ENCODE measurements at places on chromosomes 5 and 9.

DNA sequence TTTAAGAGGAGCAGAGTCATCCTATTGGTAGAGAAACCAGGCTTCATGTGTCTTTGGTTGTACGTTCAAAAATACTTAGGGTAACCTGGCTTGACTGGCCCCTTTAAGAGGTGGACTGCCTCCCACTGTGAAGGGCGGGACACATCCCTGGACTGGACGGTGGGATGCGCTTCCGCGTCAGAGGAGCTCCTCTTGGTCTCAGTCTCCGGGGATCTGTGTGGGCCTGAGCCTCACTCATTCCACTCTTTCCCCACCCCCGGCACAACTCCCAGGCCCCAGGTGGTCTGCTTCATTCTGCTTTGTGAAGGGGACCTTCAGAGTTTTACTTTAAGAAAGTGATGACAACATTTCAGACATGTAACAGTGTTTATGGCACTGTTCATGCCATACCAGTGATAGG, 601.1 kb downstream of the IRX1 start:
- no peak for DNase-seq

DNA sequence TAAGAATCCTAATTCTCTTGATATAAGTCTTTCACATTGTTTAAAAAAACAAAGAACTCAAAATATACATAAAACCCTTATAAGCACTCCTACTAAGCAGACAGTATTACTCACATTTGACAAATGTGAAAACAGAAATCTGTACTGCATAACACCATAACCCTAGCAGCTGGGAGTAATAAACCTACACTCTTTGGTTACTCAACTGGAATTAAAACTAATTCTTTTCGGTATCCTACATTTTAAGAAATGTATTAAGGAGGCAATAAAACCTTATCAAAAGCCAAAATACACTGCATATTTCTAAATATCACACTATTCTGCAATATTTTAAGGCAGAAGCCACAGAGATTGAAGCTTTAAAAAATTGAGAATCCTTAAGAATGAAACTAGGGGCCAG, 6.8 kb downstream of the AUH start:
- no peak for DNase-seq

DNA sequence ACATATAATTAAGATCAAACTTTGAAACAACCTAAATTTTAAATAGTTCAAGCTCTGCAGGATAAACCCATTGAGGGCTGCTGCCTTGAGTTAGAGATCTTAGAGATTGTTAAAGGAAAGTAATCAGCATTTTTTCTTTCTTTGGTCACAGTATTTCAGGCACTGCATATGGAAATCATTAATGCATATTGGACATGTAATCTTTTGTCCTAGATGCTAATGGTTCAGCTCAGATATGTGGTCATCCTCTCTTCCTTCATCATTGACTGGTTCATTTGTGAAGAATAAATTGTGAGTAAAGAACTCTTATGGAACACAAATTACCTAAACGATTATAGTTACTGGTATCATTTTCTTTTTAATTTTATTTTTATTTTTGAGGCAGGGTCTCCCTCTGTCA, 82.0 kb upstream of the PRLR start:
- no peak for DNase-seq

- DNase-seq = no peak
Observed at GRCh38 chr5:92268343-92268742, 885.2 kb upstream of the ARRDC3 start.

DNA sequence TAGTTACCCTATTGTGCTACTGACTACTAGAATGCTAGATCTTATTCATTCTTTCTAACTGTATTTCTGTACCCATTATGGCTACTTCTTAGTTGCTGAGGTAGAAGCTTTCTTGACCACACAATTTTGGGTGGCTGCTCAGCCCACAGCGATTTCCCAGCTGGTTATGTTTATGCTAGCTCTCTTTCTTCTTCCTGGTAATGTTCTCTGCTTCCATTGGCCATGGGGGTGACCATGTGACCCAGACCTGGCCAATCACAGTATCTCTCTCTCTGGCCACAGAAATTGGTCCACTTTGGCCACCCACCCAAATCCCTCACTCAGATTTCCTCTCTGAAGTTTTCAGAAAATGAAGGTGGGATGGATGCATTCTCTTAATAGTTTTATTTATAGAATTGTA, 427.9 kb upstream of the CLINT1 start:
- no peak for DNase-seq

- DNase-seq = no peak
Observed at GRCh38 chr5:181069767-181070491, 29.9 kb downstream of the BTNL9 start.

GRCh38 chr9:97873425-97873824, 20.4 kb downstream of the FOXE1 start:
- no peak for DNase-seq

- no peak for DNase-seq
Observed at GRCh38 chr5:7494481-7495130, 98.7 kb downstream of the ADCY2 start.

DNA sequence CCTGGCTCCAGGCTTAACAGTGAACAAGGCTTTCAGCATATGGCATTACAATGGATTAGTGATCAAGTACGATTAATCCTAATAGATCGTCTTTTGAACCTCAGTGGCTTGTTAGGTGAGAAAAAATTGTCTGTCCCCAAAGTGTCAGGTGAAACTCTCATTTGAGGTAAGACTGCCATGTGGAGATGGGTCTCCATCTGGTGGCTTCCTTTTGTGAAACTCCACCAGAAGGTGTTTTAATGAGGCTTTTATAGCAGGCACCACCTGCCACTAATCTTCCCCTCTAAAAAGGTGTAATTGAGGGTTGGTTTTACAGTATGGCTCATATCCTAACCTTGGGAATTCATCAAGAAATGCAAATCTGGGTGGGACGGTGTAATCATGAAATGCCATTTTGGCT, 471.1 kb upstream of the MPDZ start:
- peak; percentile 28 for DNase-seq

GRCh38 chr9:136587145-136587943, 41.5 kb upstream of the NOTCH1 start:
- no peak for DNase-seq

DNA sequence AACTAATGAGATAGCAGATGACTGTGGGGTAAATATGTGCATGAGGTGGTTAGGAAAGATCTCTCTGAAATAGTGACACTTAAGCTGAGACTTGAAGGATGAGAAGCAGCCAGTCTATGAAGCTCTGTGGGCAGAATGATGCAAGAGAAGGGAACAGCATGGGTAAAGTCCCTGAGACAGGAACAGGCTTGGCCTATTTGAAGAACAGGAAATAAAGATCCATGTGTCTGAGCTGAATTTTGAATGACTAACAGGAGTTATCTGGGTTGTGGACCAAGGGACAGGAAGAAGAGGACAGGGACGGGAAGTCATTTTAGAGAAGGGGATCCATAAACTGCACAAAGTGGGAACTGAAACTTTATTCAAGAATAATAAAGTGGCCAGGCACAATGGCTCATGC, 25.6 kb upstream of the HMGCS1 start:
- peak; percentile 4 for DNase-seq

GRCh38 chr5:39016587-39017275, 57.5 kb downstream of the RICTOR start:
- no peak for DNase-seq

All from NCI-H1694 treated with DMSO at 0.1 percent for 48 hours (cell line).